ENCODE measurements at places on chromosomes 2 and 18. TPM values are rescaled to one million over a fixed set of nuclear protein-coding genes. Genes with fewer than 3 reads are reported as not detected.

TSPYL6 gene
- total RNA-seq: not detected

PCARE gene
- total RNA-seq: not detected

SPC25 gene
- total RNA-seq: 0.45 TPM

CFAP65 gene
- total RNA-seq: not detected

LYPD6B gene
- not detected for total RNA-seq

FAM124B gene
- 2.4 TPM for total RNA-seq

SERPINB2 gene
- total RNA-seq: 9.0 TPM

CD8A gene
- 85.3 TPM for total RNA-seq

IL1RL1 gene
- total RNA-seq: 2.2 TPM

UCN gene
- total RNA-seq: 2.4 TPM

VWA3B gene
- total RNA-seq: not detected

UGT1A6 gene
- not detected for total RNA-seq

SRD5A2 gene
- not detected for total RNA-seq

MAB21L4 gene
- total RNA-seq: not detected

NEU4 gene
- total RNA-seq: 2.2 TPM

LHCGR gene
- total RNA-seq: not detected

RNMT gene
- 77.4 TPM for total RNA-seq

NTSR2 gene
- total RNA-seq: not detected

CLASP1 gene
- 125 TPM for total RNA-seq

GPR55 gene
- total RNA-seq: 1.1 TPM

SLC30A3 gene
- not detected for total RNA-seq

XDH gene
- total RNA-seq: not detected

CRYGC gene
- not detected for total RNA-seq

ACTG2 gene
- not detected for total RNA-seq

CNGA3 gene
- total RNA-seq: not detected

NEDD4L gene
- 14.3 TPM for total RNA-seq

TRIM43B gene
- total RNA-seq: not detected

DPYSL5 gene
- total RNA-seq: not detected

All from natural killer cell (primary cell).